ENCODE measurements at places on chromosomes 5 and 9.
A peak's percentile ranks its signal among the peaks of the same experiment; 100 is the strongest.

GRCh38 chr5:8907168-8907868, 638.6 kb downstream of the SEMA5A start:
- DNase-seq: no peak

- no peak for DNase-seq
Measured at GRCh38 chr9:108001237-108001636, 511.7 kb upstream of the KLF4 start.

GRCh38 chr5:111345731-111346130, 121.5 kb downstream of the CAMK4 start:
- no peak for DNase-seq

DNA sequence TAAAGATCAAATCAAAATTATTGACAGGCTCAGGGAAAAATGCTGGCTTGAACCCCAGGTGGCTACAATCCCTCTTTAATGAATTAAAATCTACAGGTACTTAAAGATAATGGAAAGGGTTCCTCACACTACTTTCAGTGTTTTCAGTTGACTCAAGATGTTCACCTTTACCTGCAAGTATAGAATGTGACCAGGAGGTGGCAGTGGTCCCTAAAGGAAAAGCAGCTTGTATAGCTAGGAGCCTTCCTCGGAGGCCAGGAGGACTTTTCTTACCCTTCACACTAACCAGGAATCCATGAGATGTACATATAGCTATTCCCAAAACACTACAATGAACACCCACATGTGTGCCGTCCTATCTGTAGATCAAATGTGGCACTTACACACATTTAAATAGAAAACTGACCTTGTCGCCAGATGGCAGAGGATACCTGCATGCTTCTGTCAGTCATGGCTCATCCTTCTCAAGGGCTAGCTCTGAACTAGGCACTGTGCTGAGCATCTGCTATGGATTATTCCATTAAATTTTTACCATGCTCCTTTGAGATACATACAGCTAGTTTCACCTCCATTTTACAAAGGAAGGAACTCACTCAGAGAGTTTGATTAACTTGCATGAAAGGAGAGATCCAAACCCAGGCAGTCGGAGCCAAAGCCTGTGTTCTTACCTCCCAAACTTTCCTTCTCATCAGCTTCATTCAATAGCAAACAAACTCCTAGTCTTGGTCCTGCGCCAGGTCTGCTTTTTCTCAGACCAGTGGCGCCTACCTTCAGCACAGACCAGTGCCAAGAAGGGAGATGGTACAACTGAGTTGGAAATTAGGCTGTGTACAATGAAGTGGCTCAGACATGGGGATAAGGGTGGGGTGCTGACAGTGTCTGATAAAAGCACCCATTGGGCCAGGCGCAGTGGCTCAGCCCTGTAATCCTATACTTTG, 24.5 kb downstream of the C9orf152 start:
- peak; percentile 36 for DNase-seq

- DNase-seq: no peak
Measured at GRCh38 chr9:132077881-132078698, 1.6 kb downstream of the MED27 start.

GRCh38 chr5:40594811-40595210, 84.9 kb upstream of the PTGER4 start:
- DNase-seq: no peak

- DNase-seq: no peak
Measured at GRCh38 chr5:76960004-76960625, 7.3 kb downstream of the CRHBP start.

DNA sequence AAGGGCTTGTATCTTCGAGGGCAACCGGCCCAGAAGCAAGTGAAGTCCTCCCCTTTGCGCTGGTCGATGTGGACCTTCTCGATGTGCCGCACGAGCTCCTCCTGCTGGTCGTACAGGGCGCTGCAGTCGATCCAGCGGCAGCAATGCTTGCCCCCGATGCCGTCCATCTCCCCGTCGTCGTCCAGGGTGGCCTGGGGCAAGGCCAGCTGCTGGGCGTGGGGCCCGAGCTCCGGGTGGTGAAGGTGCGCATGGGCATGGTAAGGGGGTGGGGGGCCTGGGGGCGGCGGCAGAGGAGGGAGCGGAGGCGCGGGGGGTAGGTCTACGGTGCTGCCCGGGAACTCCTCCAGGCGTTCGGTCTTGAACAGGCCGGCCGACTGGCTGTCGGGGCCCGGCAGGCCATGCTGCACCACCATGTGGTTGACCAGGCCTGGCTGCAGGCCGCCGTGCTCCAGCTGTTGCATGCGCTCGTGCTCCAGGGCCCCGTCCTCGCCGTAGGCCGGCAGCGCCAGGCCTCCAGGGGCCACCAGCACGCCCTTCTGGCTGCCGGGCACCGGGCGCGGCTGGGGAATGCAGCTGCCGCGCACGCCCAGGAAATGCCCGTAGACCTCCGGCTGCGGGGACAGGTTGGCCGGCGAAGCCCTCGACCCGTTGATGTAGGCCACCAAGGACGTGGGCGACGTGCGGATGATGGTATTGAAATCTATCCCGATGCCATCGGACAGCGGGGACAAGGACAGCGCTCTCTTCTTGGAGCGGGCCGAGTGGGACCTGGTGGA, 181.8 kb downstream of the GLIS3 start:
- no peak for DNase-seq

GRCh38 chr5:147559749-147560148, 49.9 kb upstream of the DPYSL3 start:
- no peak for DNase-seq
